CD4-positive, alpha-beta T cell (primary cell): ENCODE measurements at places on chromosomes 13 and 19.
A peak's percentile ranks its signal among the peaks of the same experiment; 100 is the strongest.

GRCh38 chr19:45152504-45153338 lies 8.1 kb downstream of the NKPD1 start:
- H3K4me3 ChIP-seq: peak overlapping the region; percentile 50
- peak; percentile 77 for DNase-seq

GRCh38 chr13:112260108-112261055 lies 115.8 kb upstream of the SPACA7 start:
- no peaks in the 10 kb centered on the region for H3K4me1 ChIP-seq
- no peaks in the 10 kb centered on the region for H3K27me3 ChIP-seq
- H3K36me3 ChIP-seq: no peaks in the 10 kb centered on the region
- H3K27ac ChIP-seq: no peak overlapping the region
- no peak overlapping the region for H3K4me3 ChIP-seq

DNA sequence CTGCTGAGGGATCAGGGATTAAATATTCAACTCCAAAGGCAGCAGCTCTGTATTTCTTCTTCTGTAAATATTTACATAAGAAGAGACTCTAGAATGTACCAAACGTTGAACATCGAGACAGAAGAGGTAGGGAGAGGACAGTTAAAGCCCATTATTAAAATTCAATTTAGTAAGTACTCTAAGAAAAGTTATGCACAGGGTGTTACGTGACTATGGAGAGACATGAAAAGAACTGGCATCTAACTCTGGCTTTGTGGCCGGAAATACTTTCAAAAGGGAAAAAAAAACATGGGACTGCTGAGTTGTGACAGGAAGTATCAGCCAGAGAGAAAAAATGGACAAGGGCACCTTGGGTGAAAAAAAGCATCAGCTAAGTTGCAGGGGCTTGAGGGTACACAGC lies 36.7 kb downstream of the LNX2 start:
- H3K27ac ChIP-seq: no peak overlapping the region
- no peak for DNase-seq
- H3K36me3 ChIP-seq: peaks cover 7% of the 10 kb centered on the region
- H3K27me3 ChIP-seq: no peaks in the 10 kb centered on the region

GRCh38 chr19:35194012-35194984 lies 34.2 kb downstream of the FAM187B start:
- no peaks in the 10 kb centered on the region for H3K27me3 ChIP-seq
- no peak overlapping the region for H3K4me3 ChIP-seq
- no peak for DNase-seq
- H3K27ac ChIP-seq: no peak overlapping the region
- H3K36me3 ChIP-seq: no peaks in the 10 kb centered on the region

- H3K36me3 ChIP-seq: no peaks in the 10 kb centered on the region
- DNase-seq: peak; percentile 72
- H3K4me1 ChIP-seq: peaks cover 49% of the 10 kb centered on the region
- no peak overlapping the region for H3K4me3 ChIP-seq
These were observed 5.5 kb upstream of the EMP3 start for GRCh38 chr19:48319647-48320541.
